T-helper 2 cell (primary cell): ENCODE measurements at places on chromosomes 4 and X.

DNA sequence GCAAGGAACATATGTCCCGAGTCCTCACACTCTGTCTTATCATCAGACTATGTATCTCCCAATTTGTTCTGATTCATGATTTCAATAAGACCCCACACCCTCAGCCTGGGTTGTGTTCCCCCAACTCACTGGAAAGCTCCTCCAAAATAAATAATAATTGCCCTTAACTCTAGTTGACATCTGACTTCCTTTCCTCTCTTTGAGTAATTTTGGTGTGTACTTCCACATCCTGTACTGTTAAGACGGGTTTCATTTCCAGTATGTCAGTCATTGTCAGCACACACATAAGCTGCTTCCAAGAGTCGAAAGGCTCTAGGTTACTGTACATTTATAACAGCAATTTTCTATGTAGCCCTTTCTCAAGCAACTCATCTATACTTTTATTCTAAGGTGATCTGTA, 52.2 kb upstream of the C1QTNF7 start:
- DNase-seq, result no peak

- no peak for DNase-seq
Observed at GRCh38 chr4:75016472-75016871, 83.6 kb downstream of the PARM1 start.

- no peak for DNase-seq
Observed at GRCh38 chrX:128754130-128754529, 701.9 kb upstream of the ACTRT1 start.

- no peak for DNase-seq
Observed at GRCh38 chrX:133151336-133151735, 54.4 kb upstream of the USP26 start.

DNA sequence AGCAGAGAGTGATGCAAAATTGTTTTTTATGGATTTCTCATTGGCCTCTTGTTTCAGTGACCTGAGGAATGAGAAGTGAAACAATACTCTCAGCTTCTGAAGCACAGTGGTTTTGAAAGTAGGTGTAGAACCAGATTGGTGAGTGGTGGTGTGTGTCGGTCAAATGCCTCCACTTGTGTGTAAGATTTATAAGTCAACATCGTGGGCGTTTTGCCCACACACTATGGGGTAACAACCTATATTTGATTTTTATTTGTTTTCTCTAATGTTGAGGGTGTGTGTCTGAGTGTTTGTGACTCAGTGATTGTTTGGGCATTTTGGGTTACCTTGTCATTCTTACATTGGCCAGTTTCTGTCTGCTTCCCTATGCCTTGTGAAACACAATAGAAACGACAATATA, 23.3 kb downstream of the ADGRL3 start:
- DNase-seq, result no peak

- DNase-seq, result no peak
Observed at GRCh38 chrX:99939883-99940232, 470.2 kb downstream of the PCDH19 start.

DNA sequence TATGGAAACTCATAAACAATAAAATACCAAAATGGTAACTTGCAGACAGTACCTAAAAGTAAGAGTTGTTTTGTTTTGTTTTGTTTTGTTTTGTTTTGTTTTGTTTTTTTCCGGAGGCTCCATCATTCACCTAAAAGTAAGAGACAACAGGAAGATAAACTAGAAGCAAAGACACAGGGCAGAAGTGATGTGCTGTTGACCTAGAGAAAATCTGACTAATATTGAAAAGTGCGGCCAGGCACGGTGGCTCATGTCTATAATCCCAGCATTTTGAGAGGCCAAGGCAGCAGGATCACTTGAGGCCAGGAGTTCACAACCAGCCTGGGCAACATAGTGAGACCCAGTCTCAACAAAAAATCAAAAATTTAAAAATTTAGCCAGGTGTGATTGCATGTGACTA, 5.6 kb upstream of the CENPC start:
- no peak for DNase-seq

DNA sequence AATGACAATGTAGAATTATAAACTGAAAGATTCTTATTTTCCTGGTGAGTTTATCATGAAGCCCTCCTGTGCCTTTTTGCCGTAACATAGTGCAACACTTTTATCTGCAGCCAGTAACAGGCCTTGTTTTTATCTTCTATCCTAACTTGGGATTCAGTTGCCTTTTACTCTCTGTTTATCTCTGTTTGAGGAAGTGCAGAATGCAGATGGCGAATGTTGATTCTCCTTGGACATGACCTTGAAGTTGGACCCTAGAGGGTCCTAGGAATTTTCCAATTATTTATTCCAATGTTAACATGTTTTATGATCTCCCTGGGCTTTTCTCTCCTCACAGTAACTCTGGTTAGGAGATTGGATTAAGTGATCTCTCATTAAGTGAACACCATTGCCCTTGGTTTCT, 165.0 kb downstream of the FMR1NB start:
- no peak for DNase-seq

- no peak for DNase-seq
Observed at GRCh38 chr4:20217951-20218350, 33.8 kb upstream of the SLIT2 start.

DNA sequence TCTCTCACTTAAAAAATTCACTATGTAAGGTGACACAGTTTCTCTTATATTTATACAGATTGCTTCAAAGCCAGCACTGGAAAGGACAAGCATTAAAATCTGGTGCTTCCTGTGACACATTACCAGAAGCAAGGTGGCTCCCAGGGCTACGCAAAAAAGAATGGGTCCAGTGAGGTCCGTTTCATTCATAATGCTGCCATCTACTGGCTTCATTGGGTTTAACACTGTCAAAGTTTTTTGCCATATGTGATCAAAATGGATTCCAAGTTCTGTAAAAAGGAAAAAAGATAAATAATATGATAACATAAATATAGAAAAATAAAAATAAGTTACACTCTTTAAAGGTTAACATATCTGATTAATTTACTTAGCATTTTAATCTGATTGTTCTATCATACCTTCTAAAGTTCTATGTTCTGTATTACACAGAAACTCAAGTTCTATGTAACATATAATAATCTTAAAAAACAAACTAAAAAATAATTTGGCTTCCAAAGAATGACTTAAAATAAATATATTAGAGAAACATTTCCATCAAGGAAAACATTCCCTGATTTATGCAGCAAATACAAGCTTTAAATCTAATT, 22.1 kb downstream of the YIPF7 start:
- peak; percentile 3 for DNase-seq

GRCh38 chr4:42420140-42420539, 22.9 kb downstream of the SHISA3 start:
- DNase-seq, result no peak

DNA sequence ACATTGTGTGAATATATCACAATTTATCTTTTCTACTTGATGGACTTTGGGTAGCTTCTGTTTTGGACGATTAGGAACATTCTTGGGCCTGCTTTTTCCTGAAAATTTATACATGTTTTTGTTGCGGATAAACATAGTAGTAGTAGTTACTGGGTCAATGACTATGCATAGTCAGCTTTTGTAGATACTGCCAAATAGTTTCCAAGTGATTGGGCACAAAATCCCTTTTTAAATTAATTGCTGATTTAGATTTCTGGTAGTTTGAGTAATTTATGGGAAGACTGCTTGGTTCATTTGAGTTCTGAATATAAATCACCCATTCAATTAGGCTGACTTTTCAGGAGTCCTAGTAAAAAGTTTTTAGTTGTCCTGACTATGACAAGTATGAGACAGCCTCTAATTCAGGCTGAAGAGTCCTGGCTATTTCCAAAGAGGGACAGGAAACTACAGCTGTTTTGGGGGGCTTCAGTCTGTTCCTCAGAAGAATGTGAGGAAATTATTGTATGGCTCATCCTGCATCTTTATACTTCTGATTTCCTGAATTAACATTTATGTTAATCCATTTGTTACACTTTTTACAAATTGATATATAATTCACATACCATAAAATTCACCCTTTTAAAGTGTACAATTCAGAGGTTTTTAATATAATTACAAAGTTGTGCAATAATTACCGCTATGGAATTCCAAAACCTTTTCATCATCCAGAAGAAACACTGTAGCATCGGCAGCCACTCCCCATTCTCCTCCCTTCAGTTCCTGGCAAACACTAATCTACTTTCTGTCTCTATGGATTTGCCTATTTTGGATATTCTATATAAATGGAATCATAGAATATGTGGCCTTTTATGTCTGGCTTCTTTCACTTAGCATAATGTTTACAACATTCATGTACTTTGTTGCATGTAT, 14.2 kb downstream of the LRP2BP start:
- no peak for DNase-seq
